Cardiac septum (tissue), 1 donor: ENCODE measurements at places on chromosomes 3 and 15. TPM values are rescaled to one million over a fixed set of nuclear protein-coding genes. Genes with fewer than 3 reads are reported as not detected.

Gene TNNC1
- 8,054 TPM for total RNA-seq

Gene TMC3
- total RNA-seq: not detected

Gene DPH3
- 23.1 TPM for total RNA-seq

Gene DPH6
- 19.7 TPM for total RNA-seq

Gene CHL1
- 2.5 TPM for total RNA-seq

Gene A4GNT
- total RNA-seq: not detected

DNA sequence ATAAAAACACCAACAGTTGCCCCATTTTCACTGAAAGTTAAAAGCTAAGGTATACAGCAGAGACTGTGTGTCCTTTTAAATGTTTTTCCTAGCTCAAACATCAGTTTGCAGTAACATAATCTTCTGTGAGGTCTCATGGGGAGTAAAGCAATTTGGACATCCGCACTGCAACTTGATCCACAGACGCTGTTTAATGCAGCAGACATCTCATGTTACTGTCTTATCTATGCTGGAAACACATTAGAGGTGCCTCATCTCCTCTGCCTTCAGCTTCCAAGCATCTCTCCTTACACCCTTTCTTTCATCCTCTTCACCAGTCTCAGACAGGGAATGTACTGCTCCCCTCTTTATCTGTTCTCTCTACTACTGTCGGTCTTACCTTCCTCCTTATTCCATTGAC, 53.7 kb upstream of the ATP11B start:
- no peak for DNase-seq

GRCh38 chr3:167887096-167887495, 151.6 kb downstream of the SERPINI1 start:
- DNase-seq: no peak

DNA sequence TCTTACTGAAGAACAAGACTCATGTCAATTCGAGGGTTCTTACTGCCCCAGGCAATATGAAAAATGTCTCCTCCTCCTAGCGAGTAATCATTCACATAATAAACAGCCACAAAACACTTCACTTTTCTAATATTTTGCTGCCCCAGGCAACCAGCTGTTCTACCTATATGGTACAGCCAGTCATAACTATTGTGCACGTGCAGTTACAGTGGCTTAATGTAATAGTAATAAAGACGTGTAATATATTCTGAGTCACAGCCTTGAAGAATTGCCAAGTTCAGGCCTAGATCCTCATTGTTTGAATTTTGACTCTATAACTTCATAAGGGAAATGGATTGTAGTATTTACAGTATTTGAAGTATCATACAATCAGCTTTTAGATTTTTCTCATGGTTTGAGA, 1250.0 kb upstream of the GBE1 start:
- DNase-seq: no peak

DNA sequence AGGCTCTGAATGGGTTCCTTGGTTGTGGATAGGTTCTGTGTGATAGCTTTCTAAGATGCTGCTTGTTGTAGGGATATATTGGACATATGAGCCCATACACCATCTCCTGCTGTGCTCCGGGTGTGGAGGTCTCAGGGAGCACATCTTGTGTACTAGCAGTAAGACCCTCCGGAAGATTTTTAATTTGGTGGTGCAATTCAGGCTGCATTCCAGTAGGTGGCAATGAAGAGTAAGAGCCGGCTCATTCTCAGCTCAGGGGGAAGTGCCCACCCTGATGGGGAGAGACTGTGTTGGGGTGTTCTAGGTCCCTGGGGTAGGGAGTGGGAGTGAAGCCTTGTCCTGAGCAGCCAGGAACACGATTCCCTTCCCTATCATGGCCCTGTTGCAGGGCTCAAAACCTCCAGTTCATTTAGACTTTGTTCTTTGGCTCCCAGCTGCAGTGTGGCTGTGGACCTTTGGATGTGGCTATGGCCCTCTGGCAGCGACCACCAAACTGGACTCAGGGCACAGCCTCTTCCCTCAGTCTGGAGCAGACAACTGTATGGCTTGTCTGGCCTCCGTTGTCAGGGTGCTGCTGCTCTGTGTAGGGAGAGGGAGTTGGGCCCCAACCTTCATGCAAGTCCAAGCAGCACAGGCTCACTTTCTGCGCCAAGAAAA, 104.7 kb downstream of the UNC13C start:
- DNase-seq: no peak

- no peak for DNase-seq
These were observed 1178.7 kb downstream of the ROBO1 start for GRCh38 chr3:78588906-78589621.

GRCh38 chr15:90957031-90957790, 2.5 kb downstream of the RCCD1 start:
- DNase-seq: no peak

DNA sequence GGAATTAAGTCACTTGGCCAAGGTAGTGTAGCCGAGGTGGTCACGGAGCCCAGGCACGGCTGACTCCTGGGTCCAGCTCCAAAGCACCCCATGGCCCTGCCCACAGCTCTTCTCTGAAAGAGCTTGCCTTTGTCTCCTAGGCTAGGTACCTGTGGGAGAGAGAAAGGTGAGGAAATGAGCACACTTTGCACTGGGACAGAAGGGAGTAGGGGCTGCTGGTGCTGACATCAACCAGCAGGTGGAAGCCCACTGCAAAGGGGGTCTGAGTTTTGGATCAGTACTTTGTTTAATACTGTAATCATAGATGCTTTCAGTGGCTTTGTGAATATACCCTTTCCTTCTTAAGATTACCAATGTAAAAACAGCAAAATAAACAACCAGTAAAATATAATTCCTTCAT, 128.3 kb upstream of the EIF1B start:
- no peak for DNase-seq

DNA sequence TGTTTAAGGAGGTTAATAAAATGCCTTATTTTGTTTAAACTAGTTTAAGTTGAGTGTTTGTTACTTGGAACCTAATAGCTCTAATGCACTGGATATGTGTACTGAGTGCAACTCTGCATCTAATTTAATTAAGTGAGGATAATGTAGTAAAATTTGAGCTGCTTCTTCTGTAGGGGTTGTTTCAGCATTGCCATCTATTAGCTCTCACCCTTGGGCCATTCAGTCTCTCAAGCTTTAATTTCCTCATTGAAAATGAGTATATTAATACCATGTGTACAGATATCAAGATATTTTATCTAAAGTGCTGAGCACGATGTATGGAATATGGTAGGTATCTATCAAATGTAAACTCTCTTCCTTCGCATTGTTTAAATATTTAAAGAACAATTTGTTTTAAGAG, 375.7 kb upstream of the LRRC3B start:
- DNase-seq: no peak

DNA sequence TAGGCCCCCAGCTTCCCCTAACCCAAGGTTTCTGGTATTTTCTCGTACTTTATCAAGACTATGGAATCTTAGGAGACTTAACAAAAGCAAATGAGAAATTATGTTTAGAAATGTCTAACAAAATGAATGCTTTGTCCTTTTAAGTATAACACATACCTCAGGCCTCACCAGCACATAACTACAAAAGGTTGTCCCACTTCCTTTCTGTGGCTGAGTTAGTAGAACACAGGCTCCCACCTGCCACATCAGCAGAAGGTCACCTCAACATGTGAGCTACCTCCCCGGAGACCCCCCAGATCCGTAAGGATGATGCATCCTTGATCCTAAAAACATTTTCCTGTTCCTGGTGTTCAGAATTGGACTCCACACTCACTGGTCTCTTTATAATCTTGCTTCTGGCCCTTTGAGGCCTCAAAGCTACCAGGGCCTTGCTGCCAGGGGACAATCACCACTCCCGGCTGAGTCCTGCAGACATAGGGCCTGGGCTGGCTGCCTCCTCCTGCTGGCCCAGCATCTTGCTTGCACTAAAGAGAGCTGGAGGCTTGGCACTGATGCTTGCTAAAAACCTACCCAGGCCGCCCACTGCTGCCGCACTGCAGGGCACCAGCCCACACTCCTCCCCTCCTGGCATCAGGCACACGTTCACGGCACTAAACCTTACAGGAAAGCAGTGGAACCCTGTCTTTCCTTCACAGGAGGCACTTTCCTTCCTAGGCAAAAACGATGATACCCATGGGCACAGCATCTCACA, 2.9 kb downstream of the CCRL2 start:
- no peak for DNase-seq

DNA sequence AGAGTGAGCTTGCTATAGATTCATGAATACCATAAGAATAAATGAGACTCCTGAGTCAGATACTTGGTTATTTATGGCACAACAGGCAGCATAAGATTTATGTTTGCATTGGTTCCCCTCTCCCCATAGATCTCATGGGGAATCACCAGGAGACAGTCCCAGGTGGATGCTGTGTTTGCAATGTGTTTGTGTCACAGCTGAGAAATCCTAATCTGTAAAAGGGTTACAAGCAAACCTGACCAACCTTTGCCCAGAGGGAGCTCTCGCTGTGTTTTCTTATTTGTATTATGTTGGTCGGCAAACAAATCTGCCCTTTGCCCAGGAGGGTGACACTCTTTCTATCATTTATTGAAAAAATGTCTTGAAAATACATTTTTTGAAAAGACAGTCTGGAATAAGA, 236.2 kb downstream of the ZPLD1 start:
- DNase-seq: no peak

GRCh38 chr3:112619295-112619694, 21.6 kb downstream of the CCDC80 start:
- no peak for DNase-seq

- no peak for DNase-seq
These were observed 16.2 kb downstream of the TERC start for GRCh38 chr3:169748670-169749069.
